Stimulated activated CD8-positive, alpha-beta memory T cell treated with anti-CD3 and anti-CD28 coated beads, Interleukin-15, amount 100 ng/mL, for 48 hours (primary cell): ENCODE measurements at places on chromosomes 1 and 21.

GRCh38 chr1:82562448-82562847 lies 761.7 kb downstream of the ADGRL2 start:
- no peak for DNase-seq

GRCh38 chr1:184615301-184615700 lies 139.4 kb downstream of the EDEM3 start:
- no peak for DNase-seq

GRCh38 chr1:1080122-1080757 lies 6.1 kb upstream of the RNF223 start:
- DNase-seq, result no peak

GRCh38 chr1:87132284-87132870 lies 196.3 kb upstream of the LMO4 start:
- DNase-seq, result no peak

- DNase-seq, result no peak
These were observed 74.7 kb downstream of the RUNX1 start for GRCh38 chr21:34974162-34974981.

GRCh38 chr1:208652296-208653160 lies 408.3 kb upstream of the PLXNA2 start:
- no peak for DNase-seq

GRCh38 chr21:37176716-37177115 lies 90.4 kb downstream of the VPS26C start:
- no peak for DNase-seq

DNA sequence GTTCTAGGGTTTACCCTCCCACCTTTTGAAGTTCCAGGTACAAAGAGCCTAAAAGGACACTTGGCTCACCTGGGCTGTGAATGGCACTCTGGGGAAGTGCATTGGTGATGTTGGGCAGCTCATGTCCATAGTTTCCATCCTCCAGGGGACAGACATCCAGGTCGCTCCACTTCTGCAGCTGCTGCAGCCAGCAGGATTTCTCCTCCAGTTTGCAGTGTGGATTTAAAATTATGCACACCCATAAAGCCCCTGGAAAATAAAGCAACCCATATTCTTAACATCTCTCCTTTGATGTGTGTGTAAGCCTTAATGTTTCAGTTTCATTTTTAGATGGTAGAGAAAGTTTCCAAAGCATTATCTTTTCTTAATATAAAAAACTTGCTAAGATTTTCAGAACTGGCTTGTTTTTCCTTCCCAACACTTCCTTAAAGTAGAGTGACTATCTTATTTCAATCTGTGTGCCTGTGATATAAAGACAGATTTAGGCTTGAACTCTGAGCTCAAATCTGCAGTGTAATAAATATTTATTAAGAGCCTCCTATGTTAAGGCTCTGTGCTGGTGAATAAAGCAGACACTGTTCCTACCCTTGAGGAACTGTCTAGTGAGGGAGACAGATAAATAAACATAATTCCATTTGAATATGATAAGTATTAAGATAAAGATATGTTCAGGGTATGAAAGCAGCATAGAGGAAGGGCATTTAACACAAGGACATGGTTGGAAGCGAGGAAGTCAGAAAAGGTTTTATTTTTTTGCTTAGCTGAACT lies 39.1 kb downstream of the UROD start:
- no peak for DNase-seq

- no peak for DNase-seq
These were observed 6.2 kb downstream of the SLC6A9 start for GRCh38 chr1:44024903-44025525.

DNA sequence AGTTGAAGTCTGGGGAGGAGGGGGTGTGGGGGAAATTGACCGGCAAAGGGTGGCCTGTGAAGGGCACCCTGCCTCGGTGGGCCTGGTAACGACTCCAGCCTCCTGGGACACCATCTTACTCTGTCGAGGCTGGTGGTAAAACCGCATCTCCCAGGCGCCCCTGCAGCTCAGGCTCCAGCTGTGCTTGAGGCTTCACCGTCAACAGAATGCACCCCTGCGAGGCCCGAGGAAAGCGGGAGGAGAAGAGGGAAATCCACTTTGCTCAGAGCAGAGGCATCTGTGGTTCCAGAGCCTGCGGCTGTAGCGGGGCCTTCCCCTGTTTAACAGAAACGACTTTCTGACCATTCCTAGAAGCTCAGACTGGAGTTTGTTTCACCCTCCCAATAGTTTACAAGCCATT lies 165.6 kb downstream of the NPHP4 start:
- DNase-seq, result no peak

DNA sequence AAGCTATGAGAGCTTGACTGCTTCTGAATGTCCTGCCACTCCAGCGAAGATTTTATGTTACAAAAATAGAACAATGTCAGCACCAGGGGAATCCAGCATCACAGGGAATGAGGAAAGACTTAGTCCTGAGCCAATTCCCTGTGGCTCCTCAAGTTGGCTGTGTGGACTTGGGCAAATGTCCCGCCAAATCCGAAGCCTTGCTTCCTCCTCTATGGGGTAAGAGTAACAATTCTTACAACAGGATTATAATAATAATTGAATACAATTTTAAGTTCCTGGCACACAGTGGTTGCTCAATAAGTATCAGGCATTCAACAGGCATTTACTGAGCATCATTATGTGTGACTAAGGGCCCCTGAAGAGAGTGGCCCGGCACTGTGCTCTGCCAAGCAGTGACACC lies 44.4 kb downstream of the STPG1 start:
- DNase-seq, result no peak

- no peak for DNase-seq
These were observed 9.4 kb upstream of the GPR161 start for GRCh38 chr1:168146160-168146539.

DNA sequence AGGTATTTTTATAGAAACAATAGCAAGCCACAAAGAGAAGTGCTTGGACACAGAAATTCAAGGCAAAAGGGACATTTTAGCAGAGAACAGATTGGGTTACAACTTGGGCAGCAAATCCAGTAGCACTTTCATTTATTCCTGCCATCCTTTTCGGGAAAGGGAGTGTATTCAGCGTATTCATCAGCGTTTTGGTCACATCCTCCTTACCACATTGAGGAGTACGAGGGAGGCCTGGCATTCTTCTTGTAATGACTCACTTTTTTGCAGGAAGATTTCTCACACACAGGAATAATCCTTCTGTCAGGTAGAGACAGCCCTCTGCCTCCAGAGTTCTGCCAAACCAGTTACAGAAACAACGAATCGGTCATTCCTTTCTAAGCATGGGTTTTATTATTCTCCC lies 18.1 kb upstream of the FAM78B start:
- DNase-seq, result no peak

DNA sequence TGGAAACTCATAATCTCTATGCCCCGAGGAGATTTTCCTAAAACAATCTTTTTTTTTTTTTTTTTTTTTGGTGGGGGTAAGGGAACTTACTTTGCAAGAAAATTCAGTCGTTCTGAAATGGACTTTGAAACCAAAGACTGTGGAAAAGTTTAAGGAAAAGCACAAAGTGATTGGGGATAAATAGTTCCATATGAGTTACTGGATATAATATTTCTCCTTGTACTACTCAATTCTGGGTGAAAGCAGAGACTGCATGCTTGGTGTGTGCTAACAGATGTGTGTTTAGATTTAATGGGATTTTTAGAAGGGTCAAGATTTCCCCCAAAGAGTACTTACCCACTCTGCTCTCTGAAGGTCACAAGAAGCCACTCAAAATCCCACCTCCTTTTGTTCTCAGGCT lies 204.9 kb upstream of the USP24 start:
- no peak for DNase-seq

- no peak for DNase-seq
These were observed 29.6 kb upstream of the SLC6A9 start for GRCh38 chr1:44060830-44061267.

DNA sequence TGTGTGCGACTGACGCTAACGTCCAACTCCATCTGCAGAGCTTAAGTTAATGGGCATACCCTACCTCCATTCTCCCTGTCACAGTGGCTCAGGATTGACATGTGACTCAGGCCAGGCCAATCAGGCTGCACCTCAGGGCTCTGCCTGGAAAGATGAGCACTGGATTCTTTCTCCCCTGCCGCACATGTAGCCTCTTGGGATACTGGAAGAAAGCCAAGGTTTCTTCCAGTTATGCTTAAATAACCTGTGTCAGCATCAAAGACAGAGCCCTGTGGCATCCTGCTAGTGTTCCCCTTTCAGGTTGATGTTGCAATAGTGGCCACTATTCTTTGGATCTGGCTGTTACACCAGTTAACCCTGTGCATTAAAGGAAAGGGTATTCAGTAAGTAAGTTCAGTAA lies 55.0 kb upstream of the SYT6 start:
- DNase-seq, result no peak

DNA sequence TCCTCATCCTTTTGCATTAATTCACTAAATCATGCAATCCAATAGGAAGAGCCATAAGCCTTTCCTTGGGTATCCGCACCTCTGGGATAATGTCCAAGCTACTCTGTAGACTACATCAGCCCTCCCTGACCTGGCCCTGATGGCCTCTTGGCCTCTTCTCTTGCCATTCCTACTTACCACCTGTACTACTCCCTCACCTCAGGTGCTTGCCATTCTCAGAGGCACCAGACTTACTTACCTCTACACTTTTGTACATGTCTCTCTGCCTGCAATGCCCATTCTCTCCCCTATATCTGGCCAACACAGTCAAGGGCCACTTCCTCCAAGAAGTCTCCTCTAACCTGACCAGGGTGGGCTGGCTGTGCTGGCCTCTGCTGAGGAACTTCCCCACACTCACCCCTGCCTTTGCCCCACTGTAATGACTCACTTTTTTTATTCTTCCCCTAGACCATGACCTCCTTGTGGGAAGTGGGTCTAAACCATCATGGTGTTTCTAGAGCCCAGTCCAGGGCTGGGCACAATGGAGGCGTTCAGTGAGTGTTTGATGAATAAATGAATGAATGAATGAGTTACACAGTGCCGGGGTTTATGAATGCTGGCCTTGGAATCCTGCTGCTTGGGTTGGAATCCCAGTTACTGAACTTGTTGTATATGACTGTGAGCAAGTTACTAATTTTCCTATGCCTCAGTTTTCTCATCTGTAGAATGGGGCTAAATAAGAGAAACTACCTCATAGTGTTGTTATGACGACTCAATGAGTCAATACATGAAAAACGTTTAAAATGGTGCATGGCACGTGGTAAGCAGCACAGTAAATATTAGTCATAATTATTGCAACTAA lies 179.8 kb downstream of the FOXD2 start:
- DNase-seq, result no peak

GRCh38 chr1:109444346-109444745 lies 18.1 kb upstream of the PSMA5 start:
- no peak for DNase-seq

DNA sequence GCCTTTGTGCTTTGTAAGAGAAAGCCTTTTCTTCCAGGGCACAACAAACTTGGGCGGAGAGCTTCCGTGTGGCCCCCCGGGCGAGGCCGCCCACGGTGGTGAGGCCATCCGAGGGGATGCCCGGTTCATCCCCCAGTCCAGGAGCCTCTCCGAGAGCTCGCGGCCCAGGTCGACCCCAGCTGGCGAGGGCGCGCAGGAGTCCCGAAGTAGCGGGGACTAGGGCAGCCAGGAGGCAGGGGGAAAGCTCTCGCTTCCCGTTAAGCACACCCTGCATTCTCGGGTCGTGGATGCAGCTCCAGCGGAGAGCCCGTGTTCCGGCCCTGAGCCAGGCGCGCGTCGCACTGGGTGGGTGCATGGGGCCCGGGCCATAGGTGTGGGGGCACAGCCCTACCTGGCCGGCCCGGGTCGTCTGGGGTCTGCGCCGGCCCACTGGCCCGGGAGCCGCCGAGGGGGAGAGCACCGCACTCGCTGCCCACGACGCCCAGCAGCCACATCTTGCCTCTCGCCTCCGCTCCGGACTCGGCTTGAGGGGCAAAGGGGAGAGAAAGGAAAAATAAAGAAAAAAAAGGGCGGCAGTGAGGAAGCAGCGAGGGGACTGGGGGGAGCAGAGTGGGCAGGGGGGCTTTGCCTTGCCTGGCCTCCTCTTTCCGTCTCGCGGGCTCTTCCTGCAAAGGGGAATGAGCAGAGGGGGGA lies 1.8 kb downstream of the RNF220 start:
- no peak for DNase-seq

DNA sequence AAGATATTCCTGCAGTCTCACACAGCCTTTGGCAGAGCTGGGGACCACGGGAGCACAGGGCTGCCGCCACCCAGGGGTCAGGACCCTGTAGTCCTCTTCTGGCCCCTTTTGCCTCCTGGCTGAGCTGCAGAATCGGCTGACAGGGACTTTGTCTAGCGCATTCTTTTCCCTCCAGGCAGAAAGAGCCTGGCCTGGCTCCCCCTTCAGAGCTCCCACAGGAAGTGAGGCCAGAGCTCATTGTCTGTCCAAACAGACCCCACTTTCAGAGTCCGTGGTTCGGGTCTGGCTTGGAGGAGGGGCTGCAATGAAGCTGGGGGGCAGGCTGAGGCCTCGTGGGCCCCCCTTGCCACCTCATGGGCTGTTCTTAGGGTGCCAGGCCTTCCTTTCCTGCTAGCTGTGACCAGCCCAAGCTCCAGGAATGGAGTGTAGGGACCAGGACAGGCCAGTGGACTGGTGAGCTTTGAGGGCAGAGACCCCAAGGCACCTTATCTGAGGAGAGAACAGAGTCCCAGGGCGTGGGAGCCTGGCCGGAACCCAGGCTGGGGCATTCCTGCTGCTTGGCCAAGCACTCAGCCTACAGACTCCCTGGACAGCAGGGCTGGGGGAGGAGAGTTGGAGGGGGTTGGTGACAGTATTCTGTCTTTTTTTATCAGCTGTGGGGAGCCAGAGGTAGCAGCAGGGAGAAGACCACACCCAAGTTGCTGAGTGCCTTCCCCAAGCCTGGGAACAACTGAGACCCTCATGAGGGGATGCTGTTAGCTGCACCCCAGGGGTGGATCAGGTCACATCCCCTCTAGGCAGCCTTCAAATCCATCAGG lies 4.7 kb downstream of the CELSR2 start:
- no peak for DNase-seq

GRCh38 chr1:185733818-185734735 lies at the start of gene HMCN1:
HMCN1 (plus strand) TSS chr1:185734391; CDS start chr1:185734780, 389 bp downstream.
- peak; percentile 4 for DNase-seq

- DNase-seq, result no peak
These were observed 104.9 kb upstream of the EDN2 start for GRCh38 chr1:41589395-41589794.

DNA sequence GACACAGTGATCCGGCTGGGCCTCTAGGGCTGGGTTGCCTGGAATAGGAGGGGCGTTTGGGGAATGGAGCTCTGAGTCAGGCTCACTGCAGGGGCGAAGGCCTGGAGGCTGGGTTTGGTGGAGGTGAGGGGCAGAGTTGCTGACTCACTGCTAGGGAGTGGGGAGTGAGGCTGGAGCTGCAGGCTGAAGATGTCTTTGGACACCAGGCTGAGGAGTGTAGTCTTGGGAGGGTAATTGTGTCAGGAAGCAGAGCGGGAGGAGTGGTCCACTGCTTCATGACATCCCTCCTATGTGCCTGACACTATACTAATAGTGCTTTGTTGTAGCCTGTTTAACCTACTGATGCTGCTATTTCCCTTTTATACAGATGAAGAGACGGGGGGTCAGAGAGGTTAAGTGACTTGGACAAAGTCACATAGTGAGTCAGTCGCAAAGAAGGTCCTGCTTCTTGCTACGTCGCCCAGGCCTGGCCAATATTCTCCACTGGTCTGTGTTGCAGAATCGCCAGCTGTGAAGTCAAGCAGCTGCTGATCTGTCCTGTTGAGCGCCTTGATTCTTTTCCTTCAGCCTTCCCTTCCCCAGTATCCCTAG lies 13.6 kb downstream of the ACTL8 start:
- DNase-seq, result no peak

- DNase-seq, result no peak
These were observed 678.7 kb downstream of the MATN1 start for GRCh38 chr1:30044656-30045144.

GRCh38 chr1:32891241-32891570 lies 4.9 kb downstream of the HPCA start:
- no peak for DNase-seq

- no peak for DNase-seq
These were observed 2.1 kb downstream of the CTRC start for GRCh38 chr1:15440357-15440756.

- no peak for DNase-seq
These were observed 83.1 kb upstream of the DAB1 start for GRCh38 chr1:57506941-57507340.
